ENCODE measurements at places on chromosomes 3 and 15.

- no peak for DNase-seq
Observed at GRCh38 chr3:157938154-157938779, 168.0 kb downstream of the SHOX2 start.

- no peak for DNase-seq
Observed at GRCh38 chr15:67685716-67686115, 139.6 kb upstream of the SKOR1 start.

DNA sequence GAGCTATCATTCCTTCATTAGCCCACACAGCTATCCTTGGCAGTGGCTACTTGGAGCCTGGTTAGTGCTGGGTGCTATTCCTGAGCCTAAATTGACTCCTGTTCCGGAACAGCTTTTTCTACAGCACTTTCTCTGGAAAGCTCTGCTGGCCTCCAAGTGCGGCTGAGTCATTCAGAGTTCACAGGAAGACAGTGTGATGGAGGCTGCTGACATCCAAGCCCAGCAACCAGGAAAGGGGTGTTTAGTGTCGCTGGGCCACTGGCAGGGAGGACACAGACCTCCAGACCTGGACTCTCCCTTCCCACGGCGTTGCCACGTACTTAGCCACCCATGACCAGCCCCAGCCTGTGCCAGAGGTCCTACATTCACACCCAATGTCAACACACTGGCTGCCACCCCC, 28.7 kb downstream of the CACNA2D2 start:
- no peak for DNase-seq

DNA sequence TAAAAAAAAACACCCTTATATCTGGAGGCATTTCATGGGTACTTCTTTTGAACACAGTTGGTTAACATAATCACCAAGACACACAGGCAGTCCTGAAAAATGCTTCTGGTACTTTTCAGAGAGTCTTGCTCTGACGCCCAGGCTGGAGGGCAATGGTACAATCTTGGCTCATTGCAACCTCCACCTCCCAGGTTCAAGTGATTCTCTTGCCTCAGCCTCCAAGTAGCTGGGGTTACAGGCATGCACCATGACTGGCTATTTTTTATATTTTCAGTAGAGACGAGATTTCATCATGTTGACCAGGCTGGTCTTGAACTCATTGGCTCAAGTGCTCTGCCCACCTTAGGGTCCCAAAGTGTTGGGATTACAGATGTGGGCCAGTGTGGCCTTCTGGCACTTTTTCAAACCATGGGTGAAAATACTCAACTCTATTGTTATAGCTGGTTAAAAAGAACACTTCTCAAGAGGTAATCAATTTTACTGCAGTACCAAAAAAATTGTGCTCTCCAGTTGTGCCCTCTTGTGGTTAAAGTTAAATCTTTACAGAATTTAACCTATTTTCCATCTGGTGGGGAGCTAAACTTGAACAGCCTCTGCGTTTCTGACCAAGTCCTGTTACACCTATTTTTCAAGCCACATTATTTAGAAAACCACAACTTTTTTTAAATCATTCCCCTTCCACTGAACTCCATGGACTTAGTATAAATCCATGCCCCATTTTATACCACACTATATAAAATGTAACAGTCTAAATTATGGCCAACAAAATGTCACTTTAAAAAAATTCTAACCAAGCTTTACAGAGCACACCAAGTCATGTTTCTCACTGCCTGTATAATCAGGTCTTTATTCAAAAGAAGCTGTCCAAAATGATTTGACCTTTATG, 1.2 kb upstream of the SNAPC5 start:
- DNase-seq: no peak

DNA sequence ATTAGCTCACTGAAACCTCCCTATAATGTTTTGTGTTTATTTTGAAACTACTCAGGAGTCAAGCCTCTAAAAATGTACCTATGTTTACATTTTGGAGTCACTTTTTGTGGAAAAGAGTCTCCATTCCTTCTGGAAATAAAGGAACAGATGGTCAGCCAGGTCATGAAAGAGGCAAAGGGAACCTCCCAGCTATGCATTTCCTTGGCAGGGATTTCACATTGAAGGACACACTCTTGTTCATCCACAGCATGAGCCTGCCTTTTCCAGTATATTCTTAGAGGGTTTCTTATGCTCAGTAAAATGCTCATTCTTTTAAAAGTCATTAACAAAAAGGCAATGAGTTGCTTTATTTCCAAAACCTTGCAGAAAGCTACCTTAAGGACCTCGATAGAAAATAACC, 20.8 kb downstream of the STAC start:
- no peak for DNase-seq

DNA sequence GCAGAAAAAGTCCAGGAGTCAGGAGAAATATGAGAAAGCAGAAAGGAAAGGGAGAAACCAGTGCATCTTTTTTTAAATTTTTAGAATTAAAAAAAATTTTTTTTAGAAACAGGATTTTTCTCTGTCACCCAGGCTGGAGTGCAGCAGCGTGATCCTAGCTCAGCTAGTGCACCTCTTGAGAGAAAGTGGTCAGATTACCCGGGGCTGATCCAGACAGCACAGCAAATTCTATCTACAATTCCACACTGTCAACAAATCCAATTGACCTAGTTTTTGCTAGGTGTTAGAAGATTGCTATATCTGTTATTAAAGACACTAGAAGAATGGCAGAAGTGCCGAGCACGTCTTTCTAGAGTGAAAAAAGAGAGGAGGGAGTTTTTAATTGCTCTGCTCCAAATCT, 117.3 kb downstream of the RFTN1 start:
- DNase-seq: no peak

DNA sequence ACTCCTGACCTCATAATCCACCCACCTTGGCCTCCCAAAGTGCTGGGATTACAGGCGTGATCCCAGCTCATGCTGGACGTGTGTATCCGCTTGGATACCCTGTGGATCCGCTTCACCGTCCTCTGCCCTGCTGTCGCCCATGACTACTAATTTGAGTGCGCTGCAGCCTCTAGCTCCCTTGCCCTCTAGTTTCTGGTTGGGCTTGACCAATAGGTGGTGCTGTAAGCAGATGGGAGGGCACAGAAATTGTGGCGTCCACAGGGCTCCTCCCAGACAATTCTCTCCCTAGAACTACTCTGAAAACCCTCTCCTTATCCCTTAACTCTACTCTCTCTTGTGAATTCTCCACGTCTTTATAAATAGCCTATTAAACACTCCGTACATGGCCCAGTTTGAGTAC, 36.2 kb downstream of the ZPLD1 start:
- no peak for DNase-seq

DNA sequence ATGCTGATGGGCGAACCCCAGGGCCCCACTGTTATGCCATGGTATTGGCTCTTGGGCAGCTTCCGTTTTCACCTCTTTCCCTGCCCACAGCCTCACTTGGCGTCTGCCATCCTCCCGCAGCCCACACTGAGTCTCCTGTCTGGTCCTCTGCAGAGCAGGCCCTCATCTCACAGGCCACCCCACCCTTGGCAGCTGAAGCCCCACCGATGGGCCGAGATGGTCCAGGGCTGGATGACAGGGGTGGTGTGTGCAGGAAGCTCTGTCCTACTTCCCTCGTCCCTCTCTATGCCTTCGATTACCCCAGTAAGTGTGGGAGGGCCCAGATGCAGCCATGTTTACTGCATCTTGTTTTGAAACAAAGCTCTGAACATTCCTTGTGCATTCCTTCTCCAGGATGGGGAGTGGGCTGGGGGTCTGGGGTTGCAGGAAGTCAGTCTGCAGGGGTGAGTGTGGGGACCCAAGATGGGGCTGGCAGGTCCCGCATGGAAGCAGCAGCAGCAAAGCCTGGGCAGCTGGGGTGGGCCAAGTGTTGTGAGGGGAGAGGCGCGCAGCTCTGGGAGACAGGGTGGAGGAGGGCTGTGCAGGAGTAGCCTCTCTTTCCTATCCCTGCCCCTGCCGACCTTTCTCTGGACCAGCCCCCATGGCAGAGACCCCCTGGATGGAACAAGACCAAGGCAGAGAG, 20.9 kb downstream of the TBC1D21 start:
- DNase-seq: no peak

GRCh38 chr3:62238003-62238402, 135.3 kb downstream of the FEZF2 start:
- no peak for DNase-seq

GRCh38 chr3:122313281-122313680, 11.8 kb upstream of the CSTA start:
- DNase-seq: no peak

DNA sequence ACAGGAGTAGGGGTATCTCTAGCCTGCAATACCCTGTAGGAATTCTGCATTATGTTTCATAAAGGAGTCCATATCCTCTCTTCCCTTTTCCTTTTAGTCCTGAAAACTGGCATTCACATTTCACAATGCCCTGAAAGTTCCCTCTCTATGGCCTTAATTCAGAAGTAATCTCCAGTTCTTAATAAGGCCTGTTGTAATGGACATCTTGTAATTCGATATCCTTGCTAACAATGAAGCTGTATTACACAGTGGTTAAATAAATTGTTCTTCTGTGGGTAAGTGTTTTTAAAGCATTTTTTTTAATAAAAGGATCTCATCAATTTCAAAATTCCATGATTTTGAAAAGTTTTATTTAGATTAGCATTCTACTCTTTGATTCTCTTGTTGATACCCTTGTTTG, 34.3 kb upstream of the NEO1 start:
- DNase-seq: no peak

GRCh38 chr3:23588547-23588946, 217.2 kb upstream of the UBE2E1 start:
- no peak for DNase-seq

GRCh38 chr3:35777065-35777464, 137.7 kb downstream of the ARPP21 start:
- no peak for DNase-seq

GRCh38 chr3:170621256-170621655, 35.4 kb upstream of the SLC7A14 start:
- DNase-seq: no peak

DNA sequence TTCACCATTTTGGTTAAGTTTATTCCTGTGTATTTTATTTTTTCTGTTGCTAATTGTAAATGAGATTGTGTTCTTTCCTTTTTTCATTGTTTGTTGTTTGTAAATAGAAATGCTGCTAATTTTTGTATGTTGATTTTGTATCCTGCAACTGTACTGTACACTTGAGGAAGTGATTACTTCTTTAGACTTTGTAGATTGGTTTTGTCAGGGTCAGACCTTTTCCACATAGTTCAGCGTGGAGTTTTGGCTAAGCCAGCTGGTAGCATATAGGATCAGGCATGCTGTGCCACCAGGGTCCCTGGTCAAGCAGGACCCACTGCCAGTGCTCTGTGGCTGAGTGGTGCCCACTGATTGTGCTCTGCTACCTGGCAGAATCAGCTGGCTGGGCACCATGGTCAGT, 80.1 kb downstream of the CD200 start:
- DNase-seq: no peak

DNA sequence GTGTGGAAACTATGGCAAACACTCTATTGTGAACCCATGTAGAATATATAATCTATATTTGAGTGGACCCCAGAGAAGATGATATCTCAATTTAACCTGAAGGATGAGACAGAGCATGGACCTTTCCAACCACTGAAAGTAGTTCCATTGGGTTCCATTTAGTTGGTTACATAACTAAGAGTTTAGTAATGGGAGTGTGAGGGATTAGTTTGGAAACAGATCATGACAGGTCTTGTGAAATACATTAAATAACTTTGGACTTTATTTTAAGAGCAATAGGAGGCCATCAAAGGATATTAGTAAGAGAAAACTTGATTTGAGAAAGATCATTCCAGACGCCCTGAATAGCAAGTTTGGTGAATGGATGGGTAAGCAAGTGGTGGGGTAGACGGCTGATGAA, 487.2 kb upstream of the ROBO2 start:
- DNase-seq: no peak

- DNase-seq: no peak
Observed at GRCh38 chr3:130935761-130936492, 42.0 kb downstream of the ATP2C1 start.

DNA sequence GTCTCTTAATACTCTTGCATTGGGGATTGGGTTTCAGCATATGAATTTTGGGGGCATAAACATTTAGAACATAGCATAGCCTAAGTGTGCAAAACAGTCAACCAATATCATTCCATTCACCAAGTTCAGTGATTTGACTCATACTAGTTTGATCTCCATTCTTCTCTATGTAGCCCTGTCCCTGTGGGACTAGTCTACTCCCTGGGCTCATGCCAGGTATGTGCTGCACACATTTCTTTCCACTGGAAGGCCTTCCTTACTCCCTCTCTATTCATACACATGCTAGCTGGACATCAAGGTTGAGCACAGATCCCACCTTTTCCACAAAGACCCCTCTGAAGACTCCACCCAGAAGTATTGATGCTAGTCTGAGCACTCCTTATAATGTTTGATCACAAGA, 5.1 kb downstream of the ZDHHC23 start:
- no peak for DNase-seq

DNA sequence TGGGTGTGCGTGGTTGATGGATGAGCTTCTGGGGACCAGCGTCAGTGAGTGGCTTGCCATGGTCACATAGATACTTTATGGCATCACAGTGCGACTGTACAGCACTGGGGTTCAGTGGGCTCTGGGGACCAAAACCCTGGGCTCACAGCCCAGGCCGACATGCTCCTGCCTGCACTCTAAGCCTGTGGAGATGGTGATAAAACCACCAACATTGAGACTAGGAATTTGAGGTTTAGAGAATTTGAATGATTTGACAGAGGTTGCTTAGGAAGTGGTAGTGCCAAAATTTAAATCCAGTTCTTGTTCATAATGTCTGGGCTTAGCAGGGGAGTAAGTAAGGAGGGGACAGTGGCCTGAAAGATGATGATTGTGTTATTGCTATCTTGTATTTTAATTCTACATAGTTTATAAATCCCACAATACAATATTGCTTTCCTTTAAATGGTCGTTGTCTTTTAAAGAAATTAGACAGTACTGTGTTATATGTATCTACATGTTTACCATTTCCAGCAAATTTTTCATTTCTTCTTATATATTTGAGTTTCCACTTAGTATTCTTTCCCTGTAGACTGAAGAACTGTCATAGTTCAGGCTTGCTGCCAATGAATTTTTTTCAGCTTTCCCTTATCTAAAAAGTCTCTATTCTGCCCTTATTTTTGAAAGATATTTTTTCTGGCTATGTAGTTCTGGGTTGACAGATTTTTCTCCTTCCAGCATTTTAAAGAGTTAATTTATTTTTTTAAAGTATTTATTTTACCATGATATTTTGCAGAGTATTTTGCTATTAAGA, 235.4 kb upstream of the RGMA start:
- DNase-seq: no peak

- DNase-seq: no peak
Observed at GRCh38 chr3:149277331-149277813, 55.7 kb upstream of the CP start.

GRCh38 chr15:40157778-40158447, 3.0 kb upstream of the BUB1B start:
- no peak for DNase-seq

GRCh38 chr15:62912808-62913207, 129.7 kb upstream of the TPM1 start:
- DNase-seq: no peak

- no peak for DNase-seq
Observed at GRCh38 chr3:58724336-58724735, 57.8 kb upstream of the FAM3D start.

- DNase-seq: no peak
Observed at GRCh38 chr3:48067271-48067670, 51.1 kb upstream of the MAP4 start.

- DNase-seq: no peak
Observed at GRCh38 chr3:154144825-154145465, 23.8 kb downstream of the ARHGEF26 start.

All from right lobe of liver (tissue), 6 donors.